Retinal pigment epithelial cell (primary cell): ENCODE measurements at places on chromosomes 2 and 18.

GRCh38 chr18:74541703-74542555 lies 7.6 kb downstream of the CNDP1 start:
- no peak for DNase-seq

GRCh38 chr2:26672818-26673393 lies 19.6 kb upstream of the KCNK3 start:
- no peak for DNase-seq

- DNase-seq, result no peak
Measured at GRCh38 chr18:63202828-63203227, 116.7 kb downstream of the BCL2 start.

DNA sequence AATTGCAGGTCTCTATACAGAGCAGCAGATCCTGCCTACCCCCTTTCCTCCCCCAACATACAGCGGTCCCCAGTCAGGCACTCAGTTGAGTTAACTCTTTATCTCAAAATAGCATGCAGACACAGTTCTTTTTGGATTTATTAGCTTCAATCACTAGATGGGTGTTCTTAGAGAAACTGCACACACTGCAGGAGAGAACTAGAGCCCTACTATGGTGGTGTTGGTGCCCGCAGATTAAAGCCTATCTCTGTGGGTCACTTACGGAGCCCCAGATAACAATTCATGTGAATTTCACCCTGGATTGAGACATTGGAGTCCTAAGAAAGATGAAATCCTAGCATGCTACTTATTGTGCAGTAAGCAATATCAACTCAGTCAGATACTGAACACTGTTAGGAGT lies 11.9 kb downstream of the ADD2 start:
- no peak for DNase-seq

- no peak for DNase-seq
Measured at GRCh38 chr2:130768191-130768855, 13.0 kb downstream of the AMER3 start.

DNA sequence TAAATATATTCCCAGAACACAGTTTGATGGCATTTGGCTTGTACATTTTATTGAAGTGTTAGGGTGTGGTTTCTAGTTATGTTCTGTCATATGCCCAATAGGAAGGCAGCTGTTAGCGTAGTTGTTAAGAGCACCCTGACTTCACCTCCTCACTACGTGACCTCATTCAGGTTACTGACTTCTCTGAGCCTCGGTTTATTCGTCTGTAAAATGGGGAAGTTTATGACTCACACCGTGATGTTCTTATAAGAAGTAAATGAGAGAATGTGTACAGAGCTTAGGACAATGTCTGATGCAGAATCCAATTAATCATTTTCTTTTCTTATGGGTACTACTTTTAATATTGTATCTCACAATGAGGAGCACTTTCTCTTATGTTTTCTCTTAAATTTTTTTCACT lies 226.0 kb downstream of the PTPRM start:
- DNase-seq, result no peak
